ENCODE measurements at places on chromosomes 16 and 17.

DNA sequence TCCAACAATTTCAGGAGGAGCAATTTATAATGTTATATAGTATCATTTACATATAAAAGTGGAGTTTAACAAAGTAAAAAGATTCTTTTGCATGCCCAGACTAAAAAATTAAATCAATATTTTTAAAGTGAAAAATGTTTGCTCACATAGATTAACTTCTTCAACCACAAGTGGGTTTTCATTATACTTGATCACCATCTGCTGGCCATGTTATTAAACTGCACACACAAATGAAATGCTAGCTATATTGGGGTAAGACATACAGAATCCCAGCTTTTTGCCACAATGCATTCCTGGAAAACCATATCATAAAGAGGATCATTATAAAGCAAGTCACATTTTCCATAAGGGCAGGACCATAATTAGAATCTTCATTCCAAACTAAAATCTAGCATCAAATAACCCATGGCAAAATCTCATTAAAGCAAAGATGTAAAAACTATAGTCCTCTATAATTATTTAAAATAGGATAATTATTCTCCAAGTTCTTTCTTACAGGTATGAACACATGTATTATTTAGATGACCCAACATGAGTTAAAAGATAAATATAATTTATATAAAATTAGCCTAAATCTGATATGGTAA lies 26.3 kb downstream of the CEP112 start:
- DNase-seq, result no peak
- H3K4me1 ChIP-seq, result peaks cover 2% of the 10 kb centered on the region
- H3K27me3 ChIP-seq, result peaks cover 9% of the 10 kb centered on the region
- no peaks in the 10 kb centered on the region for H3K36me3 ChIP-seq
- no peak overlapping the region for H3K4me3 ChIP-seq

DNA sequence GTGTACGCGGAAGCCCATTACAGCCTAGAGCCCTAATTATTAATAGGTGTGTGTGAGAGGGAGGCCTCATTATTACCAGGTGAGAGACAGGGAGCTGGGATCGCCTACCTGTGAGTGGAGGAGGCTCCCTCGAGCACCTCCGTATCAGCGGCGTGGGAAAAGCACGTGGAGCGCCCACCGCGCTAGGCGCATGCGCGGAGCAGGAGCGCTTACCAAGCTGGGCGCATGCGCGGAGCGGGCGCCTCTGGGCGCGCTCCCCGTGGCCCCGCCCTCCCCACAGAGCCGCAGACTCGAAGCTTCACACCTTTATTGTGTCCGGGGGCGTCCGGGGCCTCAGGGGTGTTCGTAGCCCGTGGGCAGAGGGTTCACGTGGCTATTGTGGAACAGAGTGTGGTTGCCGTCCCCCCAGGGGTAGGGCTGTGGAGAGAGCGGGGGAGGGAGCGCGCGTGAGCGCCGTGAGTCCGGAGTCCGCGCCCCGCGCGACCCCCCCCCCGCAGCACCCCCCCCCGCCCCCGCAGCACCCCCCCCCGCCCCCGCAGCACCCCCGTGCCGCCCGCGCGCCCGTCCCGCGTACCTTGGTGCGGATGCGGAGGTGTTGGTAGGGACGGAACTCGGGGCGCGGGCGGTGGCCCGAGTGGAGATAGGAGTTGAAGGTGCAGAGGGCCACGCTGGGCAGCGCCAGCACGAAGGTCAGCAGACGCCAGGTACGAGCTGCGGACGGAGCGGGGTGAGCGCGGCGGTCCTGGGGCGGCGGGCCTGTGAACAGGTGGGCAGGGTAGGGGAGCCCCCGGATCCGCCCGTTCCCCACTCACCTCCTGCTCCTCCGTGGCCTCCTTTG lies 500 bp downstream of the COX6A2 start:
- H3K27me3 ChIP-seq, result no peaks in the 10 kb centered on the region
- H3K4me3 ChIP-seq, result no peak overlapping the region
- peak; percentile 58 for DNase-seq
- no peaks in the 10 kb centered on the region for H3K36me3 ChIP-seq

GRCh38 chr16:79213214-79213613 lies 387.3 kb downstream of the MAF start:
- H3K4me1 ChIP-seq, result peaks cover 41% of the 10 kb centered on the region
- no peaks in the 10 kb centered on the region for H3K27me3 ChIP-seq
- no peak for DNase-seq
- H3K36me3 ChIP-seq, result peaks cover 9% of the 10 kb centered on the region

GRCh38 chr17:9052921-9053320 lies 31.6 kb downstream of the NTN1 start:
- no peaks in the 10 kb centered on the region for H3K36me3 ChIP-seq
- no peaks in the 10 kb centered on the region for H3K27me3 ChIP-seq
- H3K4me3 ChIP-seq, result no peak overlapping the region
- DNase-seq, result no peak
- no peak overlapping the region for H3K27ac ChIP-seq
- H3K4me1 ChIP-seq, result no peaks in the 10 kb centered on the region

DNA sequence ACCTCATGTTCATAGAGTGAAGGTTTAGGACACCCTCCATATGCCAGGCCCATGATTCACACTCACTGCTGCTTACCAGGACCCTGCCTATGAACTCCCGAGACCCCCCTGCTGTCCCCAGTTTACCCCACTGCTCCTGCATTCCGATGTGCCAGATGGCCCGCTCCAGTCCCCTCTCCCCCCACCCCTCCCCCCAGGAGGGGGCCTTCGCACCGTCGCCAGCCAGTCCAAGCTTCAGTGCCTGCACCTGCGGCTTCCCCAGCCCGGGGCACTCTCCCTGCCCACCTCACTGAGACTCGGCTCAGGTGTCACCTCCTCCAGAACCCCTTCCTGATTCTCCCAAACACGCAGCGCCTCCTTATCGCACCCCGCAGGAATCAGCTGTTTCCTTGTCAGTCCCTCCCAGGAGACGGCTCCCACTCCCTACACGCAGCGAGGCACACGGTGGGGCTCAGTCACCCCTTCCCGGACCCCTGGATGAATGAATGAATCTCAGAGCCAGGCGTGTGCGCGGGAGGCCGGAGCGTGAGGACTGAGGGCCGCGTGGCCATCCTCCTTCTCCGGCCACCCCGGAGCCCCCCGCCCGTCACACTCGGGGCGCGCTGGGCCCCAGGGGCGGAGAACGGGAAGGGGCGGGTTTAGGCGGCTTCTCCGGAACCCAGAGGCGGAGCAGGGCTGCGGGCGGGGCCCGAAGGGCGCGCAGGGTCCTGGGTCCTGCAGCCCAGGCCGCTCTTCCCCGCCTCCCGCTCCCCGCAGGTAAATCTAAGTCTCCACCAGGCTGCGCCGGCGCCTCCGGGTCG lies 1.6 kb downstream of the MYO1C start:
- H3K4me1 ChIP-seq, result peaks cover 21% of the 10 kb centered on the region
- H3K4me3 ChIP-seq, result peak overlapping the region; percentile 84
- no peaks in the 10 kb centered on the region for H3K27me3 ChIP-seq
- H3K36me3 ChIP-seq, result peaks cover 12% of the 10 kb centered on the region
- peak; percentile 68 for DNase-seq

DNA sequence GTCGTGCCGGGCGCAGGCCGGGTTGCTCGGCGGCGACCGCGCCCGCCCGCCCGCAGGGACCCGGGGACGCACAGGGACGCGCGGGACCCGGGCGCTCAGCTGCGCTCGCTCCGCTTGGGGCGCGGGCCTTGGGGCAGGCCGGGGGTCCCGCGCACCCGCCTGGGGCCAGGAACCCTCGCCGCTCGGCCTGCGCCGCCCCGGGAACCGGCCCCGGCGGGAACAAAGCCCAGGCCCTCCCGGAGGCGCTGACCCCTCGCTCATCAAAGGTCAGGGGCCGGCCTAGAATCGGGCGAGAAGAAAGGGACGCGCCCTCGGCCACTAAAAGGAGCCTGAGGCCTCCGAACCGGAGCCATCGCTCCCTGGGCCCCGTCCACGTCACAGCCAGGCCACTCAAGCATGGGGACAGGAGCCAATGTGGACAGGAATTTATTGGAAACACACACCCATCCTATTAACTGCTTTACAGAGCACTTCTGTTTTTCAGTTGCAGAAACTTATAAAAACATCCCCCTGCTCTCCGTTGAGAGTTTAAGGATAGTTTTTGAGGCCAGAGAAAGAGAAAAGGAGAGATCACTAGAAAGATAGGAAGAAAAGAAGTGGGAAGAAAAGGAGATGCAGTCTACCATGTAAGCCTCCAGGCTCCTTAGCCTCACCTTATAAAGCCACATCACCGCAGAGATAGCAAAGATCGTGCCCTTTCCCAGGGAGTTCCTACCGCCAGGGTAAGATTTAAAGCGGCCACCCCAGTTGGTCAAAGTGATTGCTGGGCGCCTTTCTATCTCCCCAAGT lies 558 bp upstream of the ZFHX3 start:
- no peak overlapping the region for H3K27ac ChIP-seq
- H3K4me1 ChIP-seq, result no peaks in the 10 kb centered on the region
- no peak overlapping the region for H3K4me3 ChIP-seq
- DNase-seq, result no peak
